ENCODE measurements at places on chromosomes 1 and 21. TPM values are rescaled to one million over a fixed set of nuclear protein-coding genes. Genes with fewer than 3 reads are reported as not detected.

GRCh38 chr1:187840557-187840956 lies 1011.8 kb downstream of the PLA2G4A start:
- no peaks in the 10 kb centered on the region for H3K36me3 ChIP-seq
- H3K27me3 ChIP-seq: no peaks in the 10 kb centered on the region
- H3K27ac ChIP-seq: no peak overlapping the region
- H3K4me1 ChIP-seq: peaks cover 3% of the 10 kb centered on the region
- H3K4me3 ChIP-seq: no peak overlapping the region

DNA sequence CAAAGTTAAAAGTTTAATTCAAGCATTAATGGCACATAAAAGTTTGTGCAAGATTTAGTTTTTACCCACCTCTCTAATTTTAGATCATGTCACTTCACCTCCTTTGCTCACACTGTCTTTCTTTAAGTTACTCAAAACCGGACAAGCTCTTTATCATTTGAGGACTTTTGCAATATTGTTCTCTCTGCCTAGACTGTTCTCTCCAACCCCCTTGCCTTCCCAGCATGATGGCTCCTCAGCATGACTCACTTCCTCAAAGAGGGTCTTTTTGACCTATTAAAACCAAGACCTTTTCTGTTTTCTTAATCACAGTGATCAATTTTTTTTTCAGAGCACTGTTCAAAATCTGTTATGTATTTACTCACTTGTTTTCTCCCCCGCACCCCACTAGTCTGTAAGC lies 61.3 kb downstream of the XKR8 start:
- H3K27me3 ChIP-seq: no peaks in the 10 kb centered on the region
- DNase-seq: no peak
- no peak overlapping the region for H3K4me3 ChIP-seq

DNA sequence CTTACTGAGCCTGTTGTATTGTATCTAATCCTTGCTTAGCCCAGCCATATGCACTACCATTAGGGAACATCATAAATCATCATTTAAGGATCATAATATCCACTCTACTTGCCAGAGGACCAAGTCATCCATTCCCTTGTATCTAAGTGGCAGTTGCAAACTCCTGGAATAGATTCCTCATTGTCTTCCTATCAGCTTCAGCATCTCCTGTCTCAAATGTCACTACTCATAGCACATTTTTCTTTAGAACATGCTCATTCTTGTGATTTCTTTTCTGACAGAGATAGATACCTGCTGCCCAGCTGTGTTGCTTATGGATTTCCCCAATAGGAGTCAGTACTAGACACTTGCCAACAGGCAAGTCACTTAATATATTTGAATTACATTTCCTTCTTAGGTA lies 84.3 kb downstream of the OLFML3 start:
- H3K4me1 ChIP-seq: no peaks in the 10 kb centered on the region
- H3K27ac ChIP-seq: no peak overlapping the region
- DNase-seq: no peak
- peaks cover 8% of the 10 kb centered on the region for H3K36me3 ChIP-seq
- no peak overlapping the region for H3K4me3 ChIP-seq

- DNase-seq: no peak
- H3K4me3 ChIP-seq: no peak overlapping the region
- peaks cover 4% of the 10 kb centered on the region for H3K36me3 ChIP-seq
- no peak overlapping the region for H3K27ac ChIP-seq
- peaks cover 17% of the 10 kb centered on the region for H3K4me1 ChIP-seq
- peaks cover 9% of the 10 kb centered on the region for H3K27me3 ChIP-seq
Measured at GRCh38 chr1:7549277-7550161, 221.6 kb upstream of the VAMP3 start.

DNA sequence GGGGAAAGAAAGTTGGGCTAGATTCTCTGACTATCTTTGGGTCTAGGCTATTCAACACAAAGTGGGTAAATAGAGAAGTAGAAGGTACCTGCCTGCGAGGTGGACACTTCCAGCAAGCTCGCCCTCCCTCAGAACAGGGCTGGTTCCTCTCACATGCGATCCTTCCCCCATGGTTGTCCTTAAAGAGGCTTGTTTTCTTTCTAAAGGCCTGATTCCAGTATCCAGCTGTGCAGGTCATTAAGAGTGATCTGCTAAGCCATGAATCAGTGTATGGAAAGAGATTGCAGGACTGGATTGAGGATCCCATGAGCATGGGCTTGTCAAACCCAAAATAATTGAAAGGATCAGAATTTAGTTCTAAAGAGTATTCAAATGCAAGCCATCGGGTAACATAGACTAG lies 189.0 kb downstream of the URB2 start:
- no peak overlapping the region for H3K27ac ChIP-seq

DNA sequence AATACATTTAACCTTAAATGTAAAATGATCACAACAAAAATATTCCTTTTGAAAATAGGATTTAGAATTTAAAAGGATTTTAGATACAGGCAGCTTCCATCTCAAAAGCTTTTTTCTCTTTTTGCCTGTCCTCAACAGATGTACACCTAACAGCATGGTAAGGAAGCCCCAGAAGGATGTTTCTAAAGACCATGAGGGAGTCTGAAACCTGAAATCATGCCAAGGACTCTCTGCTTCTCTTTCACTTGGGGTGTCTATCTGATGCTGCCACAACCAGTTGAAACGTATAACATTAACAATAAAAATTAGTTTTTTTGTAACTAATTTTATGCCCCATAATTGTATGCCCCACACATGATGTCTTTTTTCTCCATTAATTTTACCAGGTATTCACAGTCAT lies 5.4 kb upstream of the ZNF281 start:
- H3K27me3 ChIP-seq: peaks cover under 1% of the 10 kb centered on the region
- H3K4me1 ChIP-seq: peaks cover 15% of the 10 kb centered on the region
- no peak overlapping the region for H3K4me3 ChIP-seq
- no peak for DNase-seq
- no peak overlapping the region for H3K27ac ChIP-seq

CHRM3 gene
- total RNA-seq: 41.7 TPM

- H3K4me1 ChIP-seq: peaks cover 12% of the 10 kb centered on the region
- peaks cover 2% of the 10 kb centered on the region for H3K27me3 ChIP-seq
- peaks cover 4% of the 10 kb centered on the region for H3K36me3 ChIP-seq
- H3K4me3 ChIP-seq: no peak overlapping the region
- no peak overlapping the region for H3K27ac ChIP-seq
- DNase-seq: no peak
Measured at GRCh38 chr21:46465651-46466050, 7.0 kb downstream of the DIP2A start.

PTGFR gene
- total RNA-seq: 0.41 TPM

- H3K4me1 ChIP-seq: peaks cover 27% of the 10 kb centered on the region
- H3K4me3 ChIP-seq: peak overlapping the region; percentile 65
- no peaks in the 10 kb centered on the region for H3K36me3 ChIP-seq
- H3K27ac ChIP-seq: no peak overlapping the region
Measured at GRCh38 chr21:36693489-36694030, 5.4 kb upstream of the SIM2 start.

- H3K27ac ChIP-seq: no peak overlapping the region
- peaks cover 3% of the 10 kb centered on the region for H3K27me3 ChIP-seq
- H3K4me1 ChIP-seq: peaks cover 18% of the 10 kb centered on the region
- no peaks in the 10 kb centered on the region for H3K36me3 ChIP-seq
Measured at GRCh38 chr1:218717575-218717974, 372.4 kb downstream of the TGFB2 start.

GRCh38 chr1:117093091-117093534 lies 28.4 kb downstream of the TRIM45 start:
- no peak overlapping the region for H3K27ac ChIP-seq
- H3K36me3 ChIP-seq: no peaks in the 10 kb centered on the region
- no peak for DNase-seq
- H3K4me3 ChIP-seq: no peak overlapping the region
- H3K4me1 ChIP-seq: no peaks in the 10 kb centered on the region

DNA sequence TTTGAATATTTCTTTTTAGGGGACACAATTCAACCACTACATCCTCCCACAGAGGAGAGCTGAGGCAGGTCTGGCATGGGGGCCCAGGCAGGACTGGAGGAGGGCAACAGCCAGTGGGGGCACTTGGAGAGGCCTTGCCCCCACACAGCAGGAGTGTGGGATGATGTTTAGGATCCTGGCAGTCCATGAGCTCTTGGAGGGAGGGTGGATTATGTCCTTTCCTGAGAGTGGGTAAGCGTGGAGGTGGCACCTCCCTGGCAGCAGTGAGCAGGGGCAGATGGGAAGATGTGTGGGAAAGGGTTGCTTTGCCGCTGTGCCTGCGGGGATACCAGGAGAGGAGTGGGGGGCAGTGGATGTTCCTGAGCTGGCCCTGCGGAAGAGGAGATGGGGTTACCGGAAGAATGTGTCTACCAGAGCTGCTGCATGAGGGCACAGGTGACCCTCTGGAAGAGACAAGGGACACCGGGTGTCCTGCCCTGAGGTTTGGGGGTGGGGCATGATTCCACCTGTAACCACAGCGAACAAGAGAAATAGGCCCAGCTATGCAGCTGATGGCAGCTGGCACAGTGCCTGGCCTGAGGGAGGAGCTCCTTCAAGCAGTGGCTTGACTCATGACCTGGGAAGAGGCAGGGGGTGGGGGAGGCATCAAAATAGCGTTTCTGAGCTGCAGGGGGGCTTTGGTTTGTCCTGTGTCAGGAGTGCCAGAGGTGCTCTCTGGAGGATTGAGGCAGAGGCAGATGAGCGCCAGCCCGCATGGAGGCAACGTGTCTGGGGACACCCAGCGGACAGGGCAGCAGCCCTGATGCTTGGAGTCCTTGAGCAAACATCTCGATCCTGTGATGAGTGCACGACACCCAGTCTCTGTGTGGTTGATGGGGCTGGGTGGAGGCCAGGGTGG lies 123.9 kb upstream of the TMPRSS2 start:
- peak overlapping the region; percentile 8 for H3K4me3 ChIP-seq
- no peak for DNase-seq
- H3K27ac ChIP-seq: no peak overlapping the region
- no peaks in the 10 kb centered on the region for H3K4me1 ChIP-seq
- peaks cover 10% of the 10 kb centered on the region for H3K36me3 ChIP-seq
- peaks cover 13% of the 10 kb centered on the region for H3K27me3 ChIP-seq

GRCh38 chr1:150127464-150127863 lies 22.3 kb upstream of the PLEKHO1 start:
- no peak for DNase-seq
- H3K4me3 ChIP-seq: no peak overlapping the region
- H3K27ac ChIP-seq: no peak overlapping the region
- H3K36me3 ChIP-seq: no peaks in the 10 kb centered on the region

DNA sequence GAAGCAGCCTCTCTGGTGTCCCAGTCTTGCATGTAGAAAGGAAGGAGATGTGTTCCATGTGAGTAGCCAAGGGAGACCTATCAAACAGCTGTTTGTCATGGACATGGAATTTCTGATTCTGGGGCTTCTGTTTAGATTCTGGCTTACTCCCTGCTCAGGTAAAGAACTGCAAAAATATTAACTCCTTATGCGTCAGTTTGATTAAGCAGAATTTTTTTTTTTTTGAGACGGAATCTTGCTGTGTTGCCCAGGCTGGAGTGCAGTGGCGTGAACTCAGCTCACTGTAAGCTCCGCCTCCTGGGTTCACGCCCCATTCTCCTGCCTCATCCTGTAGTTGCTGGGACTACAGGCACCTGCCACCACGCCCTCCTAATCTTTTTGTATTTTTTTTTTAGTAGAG lies 6.8 kb downstream of the ARV1 start:
- peaks cover 8% of the 10 kb centered on the region for H3K36me3 ChIP-seq
- no peak for DNase-seq
- H3K4me3 ChIP-seq: no peak overlapping the region
- H3K4me1 ChIP-seq: peaks cover 22% of the 10 kb centered on the region
- H3K27ac ChIP-seq: no peak overlapping the region

- no peak overlapping the region for H3K27ac ChIP-seq
Measured at GRCh38 chr1:230137337-230137815, 70.3 kb downstream of the GALNT2 start.

DNA sequence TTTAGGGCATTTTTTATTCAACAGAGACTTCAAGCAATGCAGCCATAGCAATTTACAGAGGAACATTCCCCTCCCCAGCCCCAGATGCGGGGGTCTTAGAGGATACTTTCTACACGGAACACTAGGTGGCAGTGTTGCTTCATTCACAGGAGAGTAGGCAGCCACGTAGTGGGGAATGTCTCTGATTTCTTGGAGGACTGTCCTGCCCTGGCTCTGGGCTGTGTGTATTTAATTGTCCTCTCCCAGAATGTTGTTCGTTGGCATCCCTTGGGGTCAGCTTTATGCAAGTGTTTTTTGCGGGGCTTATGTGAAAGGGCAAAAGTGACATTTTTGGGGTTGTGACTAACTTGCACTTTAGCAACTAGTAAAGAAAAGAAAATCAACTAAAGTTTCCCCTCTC lies 96.9 kb downstream of the PAPPA2 start:
- no peak overlapping the region for H3K27ac ChIP-seq
- no peaks in the 10 kb centered on the region for H3K4me1 ChIP-seq

- H3K27me3 ChIP-seq: no peaks in the 10 kb centered on the region
- no peak for DNase-seq
- no peaks in the 10 kb centered on the region for H3K4me1 ChIP-seq
- H3K27ac ChIP-seq: no peak overlapping the region
Measured at GRCh38 chr1:183242556-183242955, 56.5 kb downstream of the LAMC2 start.

PLA2G2D gene
- total RNA-seq: not detected

- no peak for DNase-seq
- H3K4me1 ChIP-seq: peaks cover 27% of the 10 kb centered on the region
- H3K4me3 ChIP-seq: peak overlapping the region; percentile 93
Measured at GRCh38 chr1:153921803-153922075, 1.0 kb downstream of the GATAD2B start.

GRCh38 chr1:80894921-80895320 lies 905.8 kb upstream of the ADGRL2 start:
- H3K36me3 ChIP-seq: no peaks in the 10 kb centered on the region
- no peaks in the 10 kb centered on the region for H3K27me3 ChIP-seq
- DNase-seq: no peak
- H3K27ac ChIP-seq: no peak overlapping the region
- H3K4me1 ChIP-seq: no peaks in the 10 kb centered on the region
- no peak overlapping the region for H3K4me3 ChIP-seq

TMCO2 gene
- 0.54 TPM for total RNA-seq

- peak; percentile 72 for DNase-seq
- peaks cover 12% of the 10 kb centered on the region for H3K36me3 ChIP-seq
Measured at GRCh38 chr1:2174348-2175054, 20.1 kb downstream of the FAAP20 start.

FMO4 gene
- total RNA-seq: 2.4 TPM

ITLN2 gene
- 118 TPM for total RNA-seq

- no peak for DNase-seq
- peaks cover 4% of the 10 kb centered on the region for H3K27me3 ChIP-seq
- H3K36me3 ChIP-seq: no peaks in the 10 kb centered on the region
- H3K4me3 ChIP-seq: no peak overlapping the region
Measured at GRCh38 chr1:110485725-110486124, 33.2 kb downstream of the KCNA10 start.

DNA sequence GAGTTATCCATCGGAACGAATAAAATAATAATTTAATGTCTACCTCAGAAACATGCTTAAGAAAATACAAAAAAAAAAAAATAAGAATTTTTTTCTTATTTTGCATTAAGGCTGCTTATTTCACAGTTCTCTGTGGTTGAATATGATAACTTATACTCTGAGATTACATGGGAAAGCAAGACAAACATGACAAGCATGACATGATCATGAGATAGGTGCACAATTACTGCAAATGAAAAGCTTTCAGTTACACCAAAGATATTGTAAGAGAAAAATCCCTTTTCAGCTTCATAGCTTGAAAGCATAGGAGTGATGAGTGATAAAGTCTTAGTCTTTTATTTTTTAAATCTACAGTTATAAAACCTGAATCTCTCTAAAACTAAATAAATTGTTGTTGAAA lies 154.1 kb downstream of the BRINP3 start:
- no peak overlapping the region for H3K27ac ChIP-seq
- peaks cover 1% of the 10 kb centered on the region for H3K4me1 ChIP-seq
- no peak overlapping the region for H3K4me3 ChIP-seq
- H3K27me3 ChIP-seq: no peaks in the 10 kb centered on the region
- DNase-seq: no peak
- H3K36me3 ChIP-seq: no peaks in the 10 kb centered on the region

SMPDL3B gene
- total RNA-seq: 3.3 TPM

CYP4Z1 gene
- not detected for total RNA-seq
